Left colon (tissue), 2 donors: ENCODE measurements at places on chromosomes 5 and 9.

DNA sequence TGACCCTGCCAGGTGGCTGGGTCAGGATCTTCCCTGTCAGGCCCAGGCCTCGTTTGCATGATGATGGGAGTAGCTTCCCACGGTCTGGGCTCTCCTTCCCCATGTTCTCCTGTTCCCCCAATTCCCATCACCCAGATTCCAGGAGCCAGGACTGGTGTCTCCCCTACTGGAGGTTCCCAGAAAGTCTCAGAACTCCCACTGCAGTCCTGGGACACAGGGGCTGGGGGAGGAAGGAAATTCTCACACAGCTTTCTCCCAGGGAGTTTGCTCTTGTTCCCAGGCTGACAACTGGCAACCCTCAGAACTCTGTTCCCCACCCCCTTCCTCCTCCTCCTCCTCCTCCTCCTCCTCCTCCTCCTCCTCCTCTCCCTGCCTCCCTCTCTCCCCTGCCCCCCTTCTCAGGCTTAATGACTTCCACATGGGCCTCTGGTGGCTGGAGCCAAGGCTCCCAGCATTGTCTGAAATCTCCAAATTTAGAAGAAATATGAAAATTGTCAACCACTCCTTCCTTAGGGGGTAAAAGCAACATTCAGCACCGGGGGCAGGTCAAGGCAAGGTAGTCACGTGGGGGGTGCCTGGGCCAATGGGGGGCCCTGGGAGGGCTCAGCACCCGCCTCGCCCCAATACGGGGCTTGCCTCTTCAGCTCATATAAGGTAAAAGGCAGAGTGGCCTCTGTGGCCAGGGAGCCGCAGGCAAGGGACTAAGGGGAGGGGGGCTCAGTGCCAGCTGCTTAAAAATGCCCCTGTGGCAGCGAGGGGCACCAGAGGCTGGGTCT lies 27.3 kb upstream of the IL17B start:
- DNase-seq: peak; percentile 85

GRCh38 chr5:37717613-37718431 lies 122.0 kb downstream of the GDNF start:
- peak; percentile 84 for DNase-seq

DNA sequence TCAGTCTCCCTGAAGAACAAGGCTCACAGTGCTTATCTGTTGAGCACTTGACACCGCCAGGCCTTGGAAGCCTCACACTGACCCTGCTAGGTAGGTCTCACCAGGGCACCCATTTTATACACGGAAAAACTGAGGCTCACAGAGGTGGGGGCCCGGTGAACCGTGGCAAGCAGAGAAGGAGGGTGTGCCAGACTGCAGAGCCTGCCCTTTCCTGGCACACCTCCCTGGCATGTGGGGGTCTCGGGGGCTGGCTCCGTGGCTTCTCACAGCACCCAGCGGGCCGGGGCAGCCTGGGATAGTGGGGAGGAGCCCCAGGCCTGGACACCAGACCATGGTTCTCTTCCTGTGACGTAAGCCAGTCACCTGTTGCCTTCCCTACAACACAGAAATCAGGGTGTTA lies 53.7 kb upstream of the IER5L start:
- no peak for DNase-seq

- DNase-seq: no peak
Measured at GRCh38 chr5:161305601-161306000, 240.9 kb downstream of the GABRB2 start.

DNA sequence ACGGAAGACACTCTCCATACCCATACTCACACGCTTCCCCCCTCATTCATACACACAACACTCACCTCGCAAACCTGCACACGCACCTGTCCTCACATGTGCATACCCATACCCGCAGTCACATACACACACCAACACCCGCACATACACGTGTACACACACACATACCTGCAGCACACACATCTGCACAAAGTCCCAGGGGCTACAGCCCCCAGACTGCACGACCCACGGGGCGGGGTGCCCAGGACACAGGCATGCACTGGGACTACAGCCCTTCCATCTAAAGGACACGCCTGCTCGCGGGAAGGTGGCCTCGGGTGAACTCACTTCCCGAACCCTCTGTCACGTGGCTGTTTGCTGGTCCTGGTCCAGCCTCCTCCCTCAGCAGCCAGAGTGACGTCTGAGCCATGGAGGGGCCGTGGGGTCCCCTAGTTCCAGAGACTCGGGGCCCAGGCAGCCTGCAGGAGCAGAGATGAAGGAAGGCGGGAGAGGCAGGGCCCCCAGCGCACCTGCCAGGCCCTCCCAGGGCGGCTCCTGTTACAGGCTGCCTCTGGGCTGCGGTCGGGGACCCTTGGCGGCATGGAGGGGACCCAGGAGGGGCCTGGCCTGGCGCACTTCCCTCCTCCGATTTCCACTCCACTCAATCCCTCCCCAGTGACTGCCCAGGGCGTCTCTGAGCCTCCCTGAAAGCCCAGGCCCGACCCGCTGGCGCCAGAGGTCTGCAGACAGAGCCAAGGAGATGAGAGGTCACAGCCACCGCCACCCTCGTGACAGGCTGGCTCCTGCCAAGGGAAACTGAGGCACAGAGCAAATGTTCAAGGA lies 8.1 kb downstream of the SLC12A7 start:
- DNase-seq: peak; percentile 87

DNA sequence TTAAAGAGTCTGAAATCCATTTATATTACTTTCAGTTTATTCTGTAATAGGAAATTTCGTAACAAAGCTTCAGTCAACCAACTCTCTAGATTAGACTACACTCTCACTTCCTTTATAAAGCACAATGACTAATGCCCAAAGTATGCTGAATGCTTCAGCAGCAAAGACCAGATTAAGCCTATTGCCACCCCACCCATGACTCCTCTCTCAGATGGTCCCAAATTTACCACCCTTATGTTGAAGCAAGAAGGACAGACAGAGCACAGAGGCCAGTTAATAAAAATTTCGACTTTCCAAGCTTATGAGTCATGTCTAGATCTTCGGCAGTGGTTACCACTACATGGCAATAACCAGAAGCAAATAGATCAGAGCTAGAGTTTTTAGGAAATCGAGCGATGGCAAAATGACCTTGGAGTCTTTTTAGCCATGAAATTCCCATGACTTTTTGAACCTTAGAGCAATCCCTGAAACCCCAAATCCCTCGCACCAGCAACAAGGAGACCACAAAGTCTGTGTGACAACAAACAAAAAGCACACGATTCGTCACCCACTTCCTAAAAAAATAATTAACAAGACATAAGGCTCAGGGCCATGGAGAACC lies 287.8 kb upstream of the RASA1 start:
- no peak for DNase-seq

- DNase-seq: no peak
Measured at GRCh38 chr9:3699883-3700282, 174.1 kb upstream of the RFX3 start.

DNA sequence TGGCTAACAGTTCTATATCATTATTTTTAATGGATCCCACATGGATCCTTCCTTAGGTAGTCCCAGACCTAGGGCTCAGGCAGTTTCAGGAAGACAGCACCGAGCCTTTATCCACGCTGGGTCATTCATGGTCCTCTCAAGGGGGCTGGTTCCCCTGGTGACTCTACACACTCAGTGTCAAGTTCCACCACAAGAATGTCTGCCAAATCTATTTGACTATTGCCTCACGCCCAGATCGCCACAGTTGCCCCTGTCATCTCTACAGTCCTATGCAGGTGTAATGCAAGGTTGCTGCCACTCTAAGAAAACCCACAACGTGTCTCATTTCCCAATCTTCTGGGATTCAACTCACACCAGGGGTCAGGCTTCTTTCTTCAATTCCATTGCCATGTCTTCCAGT lies 8.0 kb upstream of the ZNF366 start:
- no peak for DNase-seq

DNA sequence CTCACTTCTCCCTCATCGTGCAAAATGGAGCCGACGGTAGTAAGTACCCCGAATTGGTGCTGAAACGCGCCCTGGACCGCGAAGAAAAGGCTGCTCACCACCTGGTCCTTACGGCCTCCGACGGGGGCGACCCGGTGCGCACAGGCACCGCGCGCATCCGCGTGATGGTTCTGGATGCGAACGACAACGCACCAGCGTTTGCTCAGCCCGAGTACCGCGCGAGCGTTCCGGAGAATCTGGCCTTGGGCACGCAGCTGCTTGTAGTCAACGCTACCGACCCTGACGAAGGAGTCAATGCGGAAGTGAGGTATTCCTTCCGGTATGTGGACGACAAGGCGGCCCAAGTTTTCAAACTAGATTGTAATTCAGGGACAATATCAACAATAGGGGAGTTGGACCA lies 979 bp downstream of the PCDHGA12 start:
- no peak for DNase-seq

GRCh38 chr5:173032730-173033129 lies 23.4 kb upstream of the CREBRF start:
- DNase-seq: no peak

- DNase-seq: no peak
Measured at GRCh38 chr5:6333182-6333905, 45.0 kb downstream of the MED10 start.

- no peak for DNase-seq
Measured at GRCh38 chr9:38486056-38486615, 61.9 kb upstream of the IGFBPL1 start.

DNA sequence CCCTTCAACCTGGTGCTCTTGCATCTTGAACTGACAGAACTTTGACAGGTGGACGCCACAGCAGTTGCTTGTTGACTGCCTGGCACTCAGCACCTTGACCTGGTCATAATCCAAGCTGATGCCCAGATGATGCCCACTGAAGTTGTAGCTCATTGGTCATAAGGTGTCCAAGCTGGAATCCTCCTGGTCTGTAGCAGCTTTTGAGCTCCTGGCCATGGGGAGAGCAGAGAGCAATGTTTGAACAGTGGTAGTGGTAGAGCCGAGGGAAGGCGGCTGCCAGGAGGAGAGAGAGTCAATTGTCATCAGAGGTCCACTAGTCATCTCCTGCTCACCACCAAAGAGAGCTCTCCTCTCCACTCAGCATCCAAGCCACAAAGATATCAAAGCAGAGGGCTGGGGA lies 23.3 kb downstream of the CSF2 start:
- DNase-seq: no peak

DNA sequence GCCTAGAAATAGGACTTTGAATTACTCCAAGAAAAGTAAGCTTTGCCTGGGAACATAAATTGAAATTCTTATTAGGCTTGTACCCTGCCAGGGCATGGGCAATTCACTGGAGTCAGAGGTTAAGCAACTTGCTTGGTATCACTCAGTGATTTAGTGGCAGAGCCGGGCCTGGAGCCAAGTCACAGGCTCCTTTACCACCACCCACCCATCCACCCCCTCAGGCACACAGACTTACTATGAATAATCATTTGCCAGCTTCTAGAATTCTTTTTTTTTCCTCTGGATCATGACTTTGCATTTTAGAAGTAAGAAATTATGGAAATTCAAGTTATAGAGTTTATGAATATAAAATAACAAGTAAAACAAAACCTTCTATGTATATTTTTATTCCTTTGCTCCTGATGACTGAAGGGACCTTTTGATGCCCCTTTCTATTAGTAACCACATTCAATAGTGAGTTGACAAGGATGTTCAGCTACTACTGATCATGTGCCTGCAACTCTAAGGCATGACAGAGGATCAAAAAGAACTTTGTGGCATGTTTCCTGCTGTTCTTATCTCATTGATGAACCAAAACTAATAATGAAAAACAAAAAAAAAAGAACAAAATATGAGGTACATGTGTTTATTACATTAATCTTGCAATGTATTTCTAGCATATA lies 614.7 kb downstream of the TLR4 start:
- DNase-seq: no peak

DNA sequence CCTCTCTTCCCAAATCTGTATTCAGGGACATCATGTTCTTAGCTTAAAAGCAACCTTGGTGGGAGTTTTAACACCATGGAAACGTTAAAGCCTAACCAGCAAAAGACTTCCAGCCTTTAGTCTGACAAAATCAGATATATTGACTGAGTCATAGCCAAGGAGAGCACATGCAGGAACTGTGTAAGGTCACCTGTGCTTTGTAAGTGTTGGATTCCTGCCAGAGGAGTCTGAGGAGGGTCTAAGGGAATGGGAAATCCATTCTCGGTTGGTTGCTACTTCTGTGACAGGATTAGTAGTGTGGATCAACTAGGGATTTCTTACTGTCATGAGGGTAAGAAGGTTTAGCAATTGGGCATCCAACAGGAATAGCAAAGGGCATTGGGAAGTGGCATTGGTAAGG lies 142.0 kb upstream of the CHD1 start:
- DNase-seq: no peak

DNA sequence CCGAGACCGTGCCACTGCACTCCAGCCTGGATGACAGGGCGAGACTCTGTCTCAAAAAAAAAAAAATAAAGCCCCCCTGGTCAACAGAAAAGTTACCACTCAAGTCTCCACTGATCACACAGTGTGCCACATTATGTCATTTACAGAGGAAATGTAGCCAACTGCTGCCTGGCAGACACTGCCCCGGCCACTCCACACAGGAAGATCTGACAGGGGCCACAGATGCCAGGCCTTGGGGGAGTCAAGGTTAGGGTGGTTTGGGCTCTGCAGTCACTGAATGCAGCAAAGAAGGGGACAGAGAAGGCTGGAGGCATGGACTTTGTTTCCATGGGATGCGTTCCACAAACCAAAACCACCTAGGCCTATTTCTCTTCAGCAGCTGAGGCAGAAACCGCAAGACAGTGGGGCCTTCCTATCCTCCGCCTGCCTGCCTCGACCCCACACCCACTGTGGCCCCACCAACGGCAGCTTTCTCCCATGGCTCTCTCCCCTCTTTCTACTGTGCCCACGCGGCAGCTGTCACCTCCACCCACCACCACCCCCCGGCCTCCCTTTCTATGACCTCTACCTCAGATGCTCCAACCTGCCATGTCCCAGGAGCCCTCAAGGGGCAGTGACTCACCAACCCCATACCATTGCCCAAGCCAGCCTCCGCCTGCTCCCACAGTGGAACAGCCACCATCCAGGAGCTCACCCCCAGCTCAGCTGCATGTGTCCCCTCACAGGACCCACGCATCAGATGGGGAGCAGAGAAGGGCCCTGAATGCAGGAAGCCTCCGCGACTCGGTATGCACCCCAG lies 12.4 kb downstream of the IPPK start:
- DNase-seq: no peak

- no peak for DNase-seq
Measured at GRCh38 chr5:80761966-80762365, 107.2 kb upstream of the DHFR start.

GRCh38 chr5:87853541-87853940 lies 415.1 kb downstream of the TMEM161B start:
- no peak for DNase-seq
